Central memory CD8-positive, alpha-beta T cell (primary cell): ENCODE measurements at places on chromosomes 11 and 22.
A peak's percentile ranks its signal among the peaks of the same experiment; 100 is the strongest.

GRCh38 chr11:128859563-128860441 is 7.3 kb downstream of the KCNJ1 start:
- H3K36me3 ChIP-seq, result no peaks in the 10 kb centered on the region
- no peak overlapping the region for H3K27ac ChIP-seq
- H3K4me3 ChIP-seq, result no peak overlapping the region
- peaks cover 6% of the 10 kb centered on the region for H3K4me1 ChIP-seq
- DNase-seq, result peak; percentile 73
- H3K27me3 ChIP-seq, result no peaks in the 10 kb centered on the region

DNA sequence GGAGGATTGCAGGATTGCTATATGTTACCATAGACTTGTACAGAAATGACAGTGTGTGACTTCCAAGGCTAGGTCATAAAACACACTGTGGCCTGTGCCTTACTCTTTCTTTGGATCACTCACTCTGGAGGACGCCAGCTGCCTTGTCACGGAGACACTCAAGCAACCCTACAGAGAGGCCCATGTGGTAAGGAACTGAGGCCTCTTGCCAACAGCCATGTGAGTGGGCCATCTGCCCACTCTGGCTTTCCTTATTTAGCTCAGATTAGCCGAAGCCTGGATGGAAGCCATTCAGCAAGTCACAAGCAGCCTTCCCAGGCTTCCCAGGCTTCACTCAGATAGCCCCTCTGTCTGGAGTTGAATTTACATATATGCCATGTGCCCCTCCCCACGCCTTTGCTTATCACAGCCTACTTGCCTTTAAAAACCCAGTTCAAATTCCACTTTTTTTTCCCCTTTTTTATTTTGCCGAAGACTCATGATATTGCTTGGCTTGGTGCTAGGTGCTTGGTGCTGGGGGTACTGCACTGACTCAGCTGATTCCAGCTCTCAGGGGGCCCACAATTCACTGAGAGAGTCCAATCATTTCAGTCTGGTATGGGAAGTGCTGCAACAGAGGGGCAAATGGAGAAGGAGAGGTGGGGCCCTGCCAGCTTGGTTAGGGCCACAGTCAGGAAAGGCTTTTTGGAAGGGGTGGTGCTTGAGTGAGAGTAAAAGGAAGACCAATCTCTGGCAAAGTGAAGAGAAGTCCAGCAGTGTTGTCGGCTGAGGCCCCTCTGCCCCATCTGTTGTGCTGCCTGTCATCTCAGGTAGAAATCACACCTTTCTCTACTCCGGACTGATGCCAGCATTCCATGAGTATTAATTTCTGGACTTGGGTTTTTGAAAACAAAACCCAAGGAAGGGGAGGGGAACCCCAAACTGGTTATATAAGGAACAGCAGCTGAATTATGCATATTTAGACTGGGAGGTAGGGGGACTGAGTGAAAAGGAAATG is 14.5 kb upstream of the P4HA3 start:
- H3K27ac ChIP-seq, result no peak overlapping the region
- H3K36me3 ChIP-seq, result no peaks in the 10 kb centered on the region
- H3K27me3 ChIP-seq, result no peaks in the 10 kb centered on the region
- no peak for DNase-seq
- H3K4me3 ChIP-seq, result no peak overlapping the region

DNA sequence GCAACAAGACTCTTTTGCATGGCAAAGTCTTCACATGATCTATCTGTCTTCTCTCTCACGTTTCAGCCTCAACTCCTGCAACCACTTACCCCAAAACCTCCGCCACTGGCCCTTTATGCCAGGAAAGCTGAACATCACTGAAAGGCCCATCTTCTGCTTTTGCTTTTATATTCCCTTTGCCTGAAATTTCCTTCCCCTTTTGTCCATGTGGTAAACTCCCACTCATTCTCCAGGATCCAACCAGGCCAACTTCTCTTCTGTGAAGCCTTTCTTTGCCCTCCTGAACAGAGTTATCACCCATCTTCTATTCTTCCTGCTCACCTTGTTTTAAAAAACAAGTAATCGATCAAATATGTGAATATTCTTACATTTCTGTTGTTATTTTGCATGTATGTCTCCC is 117.8 kb downstream of the WNT11 start:
- H3K4me3 ChIP-seq, result no peak overlapping the region
- DNase-seq, result no peak
- no peak overlapping the region for H3K27ac ChIP-seq
- H3K4me1 ChIP-seq, result peaks cover 9% of the 10 kb centered on the region

DNA sequence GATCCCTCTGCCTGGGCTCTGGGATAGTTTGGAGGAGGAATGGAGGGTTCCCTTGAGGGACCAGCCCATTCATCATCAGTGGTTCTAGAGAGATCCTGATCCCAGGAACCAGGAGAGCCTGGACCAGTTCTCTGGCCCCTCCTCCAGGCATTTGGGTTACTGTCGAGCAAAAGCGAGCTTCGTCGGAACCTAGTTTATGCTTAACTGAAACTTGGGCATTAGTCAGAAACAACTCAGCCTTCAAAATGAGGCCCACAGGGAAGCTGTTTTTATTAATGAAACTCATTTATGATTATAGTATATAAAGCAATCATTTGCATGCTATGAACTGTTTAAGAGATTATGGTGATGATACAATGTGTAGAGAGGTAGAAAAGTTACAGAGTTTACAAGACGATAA is 61.4 kb downstream of the LIF start:
- no peak overlapping the region for H3K4me3 ChIP-seq
- DNase-seq, result no peak
- H3K27ac ChIP-seq, result no peak overlapping the region
- H3K4me1 ChIP-seq, result no peaks in the 10 kb centered on the region

GRCh38 chr22:20273758-20274181 is 5.7 kb upstream of the RTN4R start:
- DNase-seq, result no peak
- H3K27ac ChIP-seq, result no peak overlapping the region
- H3K4me1 ChIP-seq, result peaks cover 5% of the 10 kb centered on the region

GRCh38 chr22:36546092-36546804 is 17.3 kb upstream of the EIF3D start:
- no peak for DNase-seq
- H3K4me3 ChIP-seq, result no peak overlapping the region
- no peaks in the 10 kb centered on the region for H3K4me1 ChIP-seq
- H3K36me3 ChIP-seq, result no peaks in the 10 kb centered on the region
- no peak overlapping the region for H3K27ac ChIP-seq

GRCh38 chr11:12474871-12475270 is 97.5 kb downstream of the PARVA start:
- no peak for DNase-seq
- H3K4me1 ChIP-seq, result no peaks in the 10 kb centered on the region
- no peaks in the 10 kb centered on the region for H3K36me3 ChIP-seq
- H3K27me3 ChIP-seq, result peaks cover 54% of the 10 kb centered on the region
- H3K4me3 ChIP-seq, result no peak overlapping the region

DNA sequence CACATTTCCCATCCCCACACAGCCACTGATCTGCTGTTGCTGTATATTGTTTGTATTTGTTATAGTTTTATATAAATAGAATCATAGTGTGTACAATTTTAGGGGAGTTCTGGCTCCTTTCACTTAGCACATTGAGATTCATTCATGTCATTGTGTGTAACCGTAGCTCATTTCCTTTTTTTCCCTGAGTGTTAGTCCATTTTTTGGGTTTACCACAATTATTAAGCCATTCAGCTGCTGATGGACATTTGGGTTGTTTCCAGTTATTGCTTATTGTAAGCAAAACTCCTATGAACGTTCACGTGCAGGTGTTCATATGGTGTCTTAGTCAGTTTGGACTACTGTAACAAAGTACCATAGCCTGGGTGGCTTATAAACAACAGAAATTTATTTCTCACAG is 33.6 kb upstream of the ADORA2A start:
- no peak overlapping the region for H3K4me3 ChIP-seq

- H3K27me3 ChIP-seq, result no peaks in the 10 kb centered on the region
- H3K4me1 ChIP-seq, result peaks cover 6% of the 10 kb centered on the region
- peaks cover 37% of the 10 kb centered on the region for H3K36me3 ChIP-seq
Observed at GRCh38 chr11:73400293-73400692, 24.1 kb downstream of the RELT start.

GRCh38 chr11:120998581-120998980 is 25.3 kb upstream of the TBCEL start:
- H3K4me3 ChIP-seq, result no peak overlapping the region
- no peak for DNase-seq

- peaks cover 4% of the 10 kb centered on the region for H3K36me3 ChIP-seq
- peaks cover 5% of the 10 kb centered on the region for H3K4me1 ChIP-seq
- no peak within 1 kb of the TSS for H3K27ac ChIP-seq
Observed at GRCh38 chr22:50261615-50262459, at the start of gene MAPK12. Gene MAPK12 (minus strand): TSS chr22:50261683. CDS start chr22:50261509, 174 bp downstream.

- peaks cover 21% of the 10 kb centered on the region for H3K27me3 ChIP-seq
- H3K27ac ChIP-seq, result no peak overlapping the region
- H3K36me3 ChIP-seq, result peaks cover 2% of the 10 kb centered on the region
- DNase-seq, result no peak
- no peaks in the 10 kb centered on the region for H3K4me1 ChIP-seq
Observed at GRCh38 chr11:113131036-113131775, 170.0 kb downstream of the NCAM1 start.

- H3K27me3 ChIP-seq, result no peaks in the 10 kb centered on the region
- peak overlapping the region; percentile 85 for H3K4me3 ChIP-seq
- H3K36me3 ChIP-seq, result peaks cover 2% of the 10 kb centered on the region
Observed at GRCh38 chr22:37017356-37017755, 1.9 kb downstream of the TST start.

DNA sequence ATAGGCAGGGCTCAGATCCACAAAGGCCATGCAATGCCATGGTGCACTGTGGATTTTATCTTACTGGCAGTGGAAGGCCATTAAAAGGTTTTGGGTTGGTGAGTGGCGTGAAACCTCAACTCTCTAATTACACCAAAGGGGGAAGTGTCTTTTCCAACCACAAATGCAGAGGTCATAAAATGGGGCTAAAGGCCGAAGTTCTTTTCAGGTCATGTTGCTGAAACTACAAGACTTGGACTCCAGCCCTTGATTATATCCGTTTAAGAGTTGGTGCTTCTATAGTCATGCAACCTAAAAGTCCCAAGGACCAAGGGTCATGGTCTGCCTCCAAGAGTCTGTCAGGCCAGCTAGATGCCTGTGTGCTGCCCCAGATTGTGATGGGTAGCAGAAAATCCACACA is 434.3 kb downstream of the RAB38 start:
- H3K27ac ChIP-seq, result no peak overlapping the region
- H3K4me3 ChIP-seq, result no peak overlapping the region
- H3K4me1 ChIP-seq, result no peaks in the 10 kb centered on the region
- H3K36me3 ChIP-seq, result no peaks in the 10 kb centered on the region

- peak overlapping the region; percentile 100 for H3K27ac ChIP-seq
- peaks cover 9% of the 10 kb centered on the region for H3K27me3 ChIP-seq
- no peak for DNase-seq
- peak overlapping the region; percentile 95 for H3K4me3 ChIP-seq
Observed at GRCh38 chr11:59551659-59552521, 40.6 kb downstream of the OR4D9 start.

GRCh38 chr11:86698639-86699038 is 26.2 kb upstream of the ME3 start:
- no peak for DNase-seq
- H3K4me3 ChIP-seq, result no peak overlapping the region
- no peak overlapping the region for H3K27ac ChIP-seq
- no peaks in the 10 kb centered on the region for H3K4me1 ChIP-seq
- H3K27me3 ChIP-seq, result peaks cover 5% of the 10 kb centered on the region
- H3K36me3 ChIP-seq, result no peaks in the 10 kb centered on the region

GRCh38 chr11:61004761-61005181 is 33.3 kb downstream of the CD6 start:
- no peak for DNase-seq
- no peaks in the 10 kb centered on the region for H3K27me3 ChIP-seq
- H3K4me1 ChIP-seq, result peaks cover 68% of the 10 kb centered on the region
- peak overlapping the region; percentile 50 for H3K4me3 ChIP-seq
- H3K36me3 ChIP-seq, result peaks cover 69% of the 10 kb centered on the region

DNA sequence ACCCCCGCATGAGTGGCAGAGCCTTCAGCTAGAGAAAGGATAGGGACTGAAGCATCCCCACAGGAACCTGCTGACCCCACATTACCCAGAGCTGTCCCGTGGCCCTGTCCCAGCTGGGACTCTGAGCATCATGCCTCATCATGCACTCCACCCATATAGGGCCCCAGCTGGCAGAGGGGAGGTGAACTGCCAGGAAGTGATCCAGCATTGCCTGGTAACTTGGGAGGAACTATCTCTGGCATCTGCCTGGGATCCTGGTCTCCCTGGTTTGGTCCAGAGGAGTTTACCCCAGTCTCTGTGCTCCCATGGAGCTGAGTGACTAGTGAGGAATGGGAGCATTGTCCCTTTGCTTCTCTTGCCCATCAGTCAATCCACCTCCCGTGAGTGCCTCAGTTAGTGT is 228.8 kb downstream of the GRIK4 start:
- H3K27ac ChIP-seq, result no peak overlapping the region
- no peaks in the 10 kb centered on the region for H3K36me3 ChIP-seq
- no peak overlapping the region for H3K4me3 ChIP-seq
- peaks cover 28% of the 10 kb centered on the region for H3K27me3 ChIP-seq
- no peaks in the 10 kb centered on the region for H3K4me1 ChIP-seq

- H3K4me3 ChIP-seq, result no peak overlapping the region
- H3K27me3 ChIP-seq, result no peaks in the 10 kb centered on the region
- H3K27ac ChIP-seq, result no peak overlapping the region
- H3K36me3 ChIP-seq, result no peaks in the 10 kb centered on the region
Observed at GRCh38 chr11:27973851-27974536, 134.0 kb downstream of the KIF18A start.

DNA sequence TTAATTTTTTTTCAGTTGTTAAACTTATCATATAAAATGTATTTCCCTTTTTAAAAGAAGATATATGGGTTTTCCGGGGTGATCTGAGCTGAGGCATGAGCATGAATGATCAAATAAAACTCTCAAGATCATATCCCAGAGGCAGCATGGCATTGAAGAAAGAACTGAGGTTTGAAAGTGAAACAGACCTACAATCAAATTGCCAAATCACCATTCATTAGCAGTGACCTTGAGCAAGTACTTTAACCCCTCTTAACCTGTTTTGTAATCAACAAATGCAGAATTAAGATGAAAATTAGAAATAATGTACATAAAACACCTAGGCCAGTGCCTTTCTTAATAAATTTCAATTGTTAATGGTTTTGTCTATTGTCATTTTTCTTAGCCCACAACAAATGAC is 116.0 kb downstream of the RBFOX2 start:
- H3K27ac ChIP-seq, result no peak overlapping the region
- H3K4me3 ChIP-seq, result no peak overlapping the region
- peaks cover 7% of the 10 kb centered on the region for H3K4me1 ChIP-seq
- H3K36me3 ChIP-seq, result peaks cover 3% of the 10 kb centered on the region
- peaks cover 28% of the 10 kb centered on the region for H3K27me3 ChIP-seq

DNA sequence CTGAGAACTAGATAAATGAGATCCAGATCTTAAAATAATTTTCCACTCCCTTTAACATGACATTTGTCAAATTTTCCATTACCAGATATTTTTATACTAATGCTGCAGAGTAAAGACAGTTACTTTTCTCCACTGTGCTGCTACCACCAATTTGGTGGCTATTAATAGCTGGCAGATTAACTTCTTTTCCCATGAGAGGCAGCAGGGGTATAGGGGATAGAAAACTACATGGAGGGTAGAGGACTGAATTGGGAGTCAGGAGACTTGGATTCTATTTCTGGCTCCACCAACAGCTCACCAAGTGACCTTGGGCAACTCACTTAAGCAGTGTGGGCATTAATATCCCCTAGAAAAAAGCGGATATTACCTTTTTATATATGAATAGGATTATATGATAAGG is 69.2 kb downstream of the KIF18A start:
- no peak overlapping the region for H3K4me3 ChIP-seq
- H3K4me1 ChIP-seq, result no peaks in the 10 kb centered on the region
- no peaks in the 10 kb centered on the region for H3K36me3 ChIP-seq
- H3K27ac ChIP-seq, result no peak overlapping the region
- no peak for DNase-seq

- no peak overlapping the region for H3K27ac ChIP-seq
- no peaks in the 10 kb centered on the region for H3K4me1 ChIP-seq
- no peak overlapping the region for H3K4me3 ChIP-seq
- H3K36me3 ChIP-seq, result peaks cover 3% of the 10 kb centered on the region
Observed at GRCh38 chr22:25650833-25651232, 86.4 kb downstream of the GRK3 start.
